T-cell (primary cell): ENCODE measurements at places on chromosomes 13 and 19.

DNA sequence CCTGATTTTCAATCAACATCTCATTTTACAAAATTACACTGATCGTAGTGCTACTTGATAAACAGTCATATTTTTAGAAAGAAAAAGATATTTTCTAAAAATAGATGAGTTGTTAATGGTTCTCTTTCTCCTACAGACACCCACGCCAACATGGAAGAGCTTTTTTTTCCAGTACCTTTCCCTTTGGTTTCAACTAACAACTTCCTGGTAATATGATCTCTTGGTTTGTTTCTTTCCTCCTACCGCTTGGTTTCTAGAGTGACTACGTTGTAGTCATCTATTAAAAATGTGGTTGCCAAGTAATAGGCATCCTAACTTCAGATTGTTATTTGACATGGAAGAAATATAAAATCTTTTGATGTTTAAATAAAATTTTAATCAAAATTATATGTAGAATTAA lies 189.0 kb downstream of the LACC1 start:
- DNase-seq: no peak

GRCh38 chr13:75226092-75226491 lies 255.9 kb downstream of the TBC1D4 start:
- DNase-seq: no peak

GRCh38 chr13:52809310-52809769 lies 39.1 kb downstream of the PCDH8 start:
- DNase-seq: peak; percentile 14

GRCh38 chr13:106426909-106427308 lies 108.6 kb downstream of the EFNB2 start:
- no peak for DNase-seq

DNA sequence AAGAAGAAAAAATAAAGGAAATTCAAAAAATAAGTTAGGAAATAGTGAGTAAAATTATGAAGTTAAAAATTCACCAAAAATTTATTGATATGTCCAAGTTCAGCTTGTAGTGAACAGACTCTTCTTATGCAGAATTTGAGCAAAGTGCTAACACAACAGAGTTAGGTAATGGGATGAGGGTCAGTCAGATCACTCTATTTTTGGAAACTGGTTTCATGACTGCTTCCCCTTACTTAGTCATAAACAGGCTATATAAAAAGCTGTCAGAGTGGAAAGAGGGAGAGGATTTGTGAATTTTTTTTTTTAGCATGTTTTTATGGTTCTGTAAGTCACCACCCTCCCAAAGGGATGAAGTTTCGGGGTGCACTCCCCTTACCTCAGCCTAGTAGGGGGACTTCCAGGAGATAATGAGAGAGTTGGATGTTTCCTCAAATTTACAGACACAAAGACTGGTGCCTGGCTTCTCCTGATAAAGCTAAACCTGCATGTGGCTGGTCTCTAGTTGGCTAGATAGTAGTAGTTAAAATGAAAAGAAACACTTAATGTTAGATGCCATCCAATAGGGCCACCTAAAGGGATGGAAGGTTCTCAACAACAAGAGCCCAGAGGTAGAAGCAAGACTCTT lies 4.5 kb downstream of the CPB2 start:
- no peak for DNase-seq

DNA sequence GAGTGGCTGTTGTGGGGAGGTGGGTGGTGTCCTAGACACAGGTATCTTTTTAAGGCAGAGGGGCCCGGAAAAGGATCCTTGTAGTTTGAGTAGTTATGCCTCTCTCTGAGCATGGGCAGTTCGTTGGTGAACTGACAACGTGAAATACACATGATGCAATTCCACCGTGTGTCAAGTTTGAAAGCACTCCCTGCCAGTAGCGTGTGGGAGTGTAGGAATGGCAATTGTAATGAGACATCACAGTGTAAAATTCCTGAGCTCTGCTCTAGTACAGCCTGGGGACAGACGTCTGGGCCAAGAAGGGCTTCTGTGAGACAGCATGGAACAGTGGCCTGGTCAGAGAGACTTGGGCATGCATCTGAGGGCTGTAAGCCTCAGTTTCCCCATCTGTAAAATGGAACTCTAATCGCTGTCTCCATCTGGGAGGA lies 10.4 kb upstream of the ASF1B start:
- no peak for DNase-seq

GRCh38 chr19:23273022-23273589 lies 22.9 kb upstream of the ZNF724 start:
- no peak for DNase-seq

GRCh38 chr13:113322043-113322461 lies 25.0 kb downstream of the LAMP1 start:
- no peak for DNase-seq

GRCh38 chr19:41264581-41265394 lies 616 bp downstream of the HNRNPUL1 start:
- peak; percentile 48 for DNase-seq

GRCh38 chr19:34676697-34677385 lies at the start of gene SCGB2B2:
Gene SCGB2B2, minus strand, starts transcription at chr19:34677159. Its CDS starts 82,596 bp downstream, at chr19:34594563.
- peak; percentile 77 for DNase-seq

- no peak for DNase-seq
These were observed 1254.8 kb downstream of the SLITRK5 start for GRCh38 chr13:88925954-88926353.

DNA sequence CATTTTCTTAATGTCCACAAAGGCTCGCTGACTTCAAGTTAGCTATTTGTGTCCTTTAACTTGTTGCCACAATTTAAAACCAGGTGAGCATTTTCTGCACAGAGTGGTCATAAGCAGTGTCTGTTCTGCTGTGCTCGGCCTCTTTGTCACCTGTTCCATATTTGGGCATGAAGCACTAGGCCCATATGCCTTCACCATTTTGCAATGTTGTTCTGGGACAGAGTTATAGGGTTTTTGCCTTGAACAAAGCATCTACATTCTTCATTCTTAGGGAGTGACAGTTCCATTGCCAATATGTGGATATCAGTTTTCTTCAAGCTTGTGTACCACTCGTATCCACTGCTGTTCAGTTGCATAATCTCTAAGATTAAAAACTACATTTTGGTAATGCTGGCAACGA lies 56.1 kb downstream of the LRCH1 start:
- no peak for DNase-seq

- DNase-seq: no peak
These were observed 927 bp downstream of the CHAMP1 start for GRCh38 chr13:114315074-114315785.

DNA sequence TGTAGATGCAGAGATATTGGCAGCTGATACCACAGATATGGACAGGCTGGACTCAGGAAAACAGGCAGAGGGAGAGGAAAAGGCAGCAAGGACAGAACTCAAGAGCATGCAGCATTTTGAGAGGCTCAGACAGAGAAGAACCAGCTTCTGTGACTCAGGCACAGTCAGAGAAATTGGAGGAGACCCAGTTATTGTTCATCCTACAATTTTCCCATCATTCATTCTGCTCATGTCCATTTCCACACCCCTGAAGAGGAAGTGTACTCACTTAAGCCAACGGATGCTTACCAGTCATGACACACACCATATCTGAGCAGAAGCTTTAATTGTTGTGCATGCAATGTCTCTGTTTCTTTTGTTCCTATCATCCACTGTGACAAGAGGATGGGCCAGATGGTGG lies 359.8 kb upstream of the HTR2A start:
- no peak for DNase-seq

GRCh38 chr19:51501594-51502263 lies at the start of gene SIGLEC12:
Gene SIGLEC12, minus strand, starts transcription at chr19:51501800. Its CDS starts 67 bp downstream, at chr19:51501733.
- no peak for DNase-seq

DNA sequence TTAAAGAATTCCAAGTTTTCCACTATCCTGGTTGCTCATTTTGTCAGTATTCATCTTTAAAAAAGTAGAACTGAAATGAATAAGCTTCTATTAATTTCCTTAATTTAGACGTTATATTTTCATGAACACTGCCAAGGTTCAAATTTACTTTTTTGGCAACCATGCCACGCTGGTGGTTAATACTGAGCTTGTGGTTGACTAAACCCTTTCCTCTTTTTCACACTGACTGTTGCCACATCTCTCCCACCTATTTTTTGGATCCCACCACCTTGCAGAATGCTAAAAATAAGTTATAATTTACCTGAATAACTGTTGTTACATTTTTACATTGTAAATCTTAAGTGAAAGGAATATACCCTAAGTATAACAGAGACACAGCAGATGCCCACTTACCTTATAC lies 45.0 kb downstream of the FLT3 start:
- no peak for DNase-seq

DNA sequence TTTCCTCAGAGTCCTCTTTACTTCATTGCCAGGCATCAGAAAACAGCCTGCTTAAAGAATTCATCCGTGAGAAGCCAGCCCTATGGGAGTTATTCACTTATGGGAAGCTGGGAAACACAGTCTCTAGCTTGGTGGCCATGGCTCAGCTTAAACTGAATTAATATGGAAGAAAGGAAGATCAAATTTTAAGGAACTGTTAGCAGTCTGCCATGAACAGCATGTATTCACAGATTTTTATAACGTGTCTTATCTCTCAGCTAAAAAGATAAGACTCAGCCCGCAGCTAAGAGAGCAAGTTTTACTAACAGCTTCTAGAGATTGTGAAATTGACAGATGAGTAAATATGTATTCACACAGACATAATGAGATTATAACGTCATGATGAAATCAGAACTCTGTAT lies 253.7 kb upstream of the RXFP2 start:
- DNase-seq: no peak

- no peak for DNase-seq
These were observed 4.2 kb downstream of the CCDC8 start for GRCh38 chr19:46409191-46409590.

DNA sequence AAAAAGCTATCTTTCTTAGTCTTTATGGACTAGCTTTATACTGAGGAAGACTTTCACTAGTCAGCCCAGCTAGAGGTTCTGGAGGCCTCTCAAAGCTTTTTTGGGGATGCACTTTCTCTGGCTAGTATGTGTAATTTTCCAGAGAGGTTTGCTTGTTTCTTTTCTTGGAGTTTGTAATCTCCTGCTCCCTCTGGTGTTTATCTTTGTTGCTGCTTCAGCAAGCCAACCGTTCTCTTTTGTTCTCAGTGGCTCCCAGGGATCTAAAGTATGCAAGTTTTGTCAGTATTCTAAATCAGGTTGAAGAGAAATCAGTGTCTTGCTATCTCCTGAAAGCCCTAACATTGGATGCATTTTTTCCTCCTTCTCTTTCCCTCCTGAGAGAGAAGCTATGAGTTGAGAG lies 121.1 kb upstream of the MYO16 start:
- no peak for DNase-seq

DNA sequence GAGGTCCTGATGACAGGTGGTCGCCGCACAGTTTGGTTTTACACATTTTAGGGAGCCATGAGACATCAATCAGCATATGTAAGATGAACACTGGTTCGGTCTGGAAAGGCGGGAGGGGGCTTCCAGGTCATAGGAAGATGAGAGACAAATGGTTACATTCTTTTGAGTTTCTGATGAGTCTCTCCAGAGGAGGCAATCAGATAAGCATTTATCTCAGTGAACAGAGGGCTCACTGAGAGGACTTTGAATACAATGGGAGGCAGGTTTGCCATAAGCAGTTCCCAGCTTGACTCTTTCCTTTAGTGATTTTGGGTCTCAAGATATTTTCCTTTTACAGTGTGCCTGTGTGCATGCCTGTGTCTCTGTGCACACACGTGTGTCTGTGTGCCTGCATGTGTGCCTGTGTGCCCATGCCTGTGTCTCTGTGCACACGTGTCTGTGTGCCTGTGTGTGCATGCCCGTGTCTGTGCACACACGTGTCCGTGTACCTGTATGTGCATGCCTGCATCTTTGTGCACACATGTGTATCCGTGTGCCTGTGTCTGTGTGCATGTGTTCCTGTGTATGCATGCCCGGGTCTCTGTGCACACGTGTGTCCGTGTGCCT lies 35.5 kb upstream of the TMEM255B start:
- DNase-seq: no peak

- no peak for DNase-seq
These were observed 5.1 kb upstream of the FCGBP start for GRCh38 chr19:39939556-39939955.

- no peak for DNase-seq
These were observed 754 bp downstream of the MAMSTR start for GRCh38 chr19:48718711-48719231.

GRCh38 chr13:78655906-78656305 lies 3.0 kb downstream of the OBI1 start:
- DNase-seq: no peak

- DNase-seq: no peak
These were observed 9.9 kb downstream of the CNFN start for GRCh38 chr19:42380155-42380554.

DNA sequence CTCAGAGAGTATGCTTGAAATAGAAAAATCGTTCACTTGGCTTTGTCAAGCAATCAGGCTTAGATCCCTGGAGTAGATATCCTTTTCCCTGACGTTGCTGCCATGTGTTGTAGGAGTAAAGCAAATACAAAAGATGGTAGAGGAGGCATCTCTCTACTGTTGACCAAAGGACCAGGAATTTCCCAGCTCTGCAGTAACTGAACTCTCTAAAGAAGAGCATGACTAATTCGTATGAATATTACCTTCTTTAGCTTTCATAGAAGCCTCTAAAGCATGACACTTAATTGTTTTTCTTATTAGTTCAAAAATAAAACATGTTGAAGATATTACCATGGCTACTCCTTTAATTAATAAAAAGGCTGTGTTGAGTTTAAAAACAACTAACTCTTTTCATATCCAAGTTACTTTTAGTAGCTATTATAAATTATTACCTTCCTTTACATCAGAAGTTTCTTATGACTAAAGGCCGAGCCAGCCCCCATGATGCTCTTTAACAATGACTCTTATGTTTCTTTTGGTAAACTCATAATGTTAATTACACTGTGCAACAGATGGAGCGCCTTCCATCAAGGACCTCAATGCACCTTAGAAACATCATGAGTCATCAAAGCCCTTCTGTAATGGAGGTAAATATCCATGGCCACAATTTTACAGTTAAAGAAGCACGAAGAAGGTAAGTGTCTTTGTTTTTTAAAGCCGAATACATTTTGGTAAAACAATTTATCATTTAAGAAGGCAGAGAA lies 352.4 kb downstream of the KLF5 start:
- no peak for DNase-seq

GRCh38 chr13:23159205-23159759 lies 21.5 kb upstream of the SGCG start:
- no peak for DNase-seq

GRCh38 chr13:107459430-107459829 lies 755.9 kb downstream of the LIG4 start:
- no peak for DNase-seq

DNA sequence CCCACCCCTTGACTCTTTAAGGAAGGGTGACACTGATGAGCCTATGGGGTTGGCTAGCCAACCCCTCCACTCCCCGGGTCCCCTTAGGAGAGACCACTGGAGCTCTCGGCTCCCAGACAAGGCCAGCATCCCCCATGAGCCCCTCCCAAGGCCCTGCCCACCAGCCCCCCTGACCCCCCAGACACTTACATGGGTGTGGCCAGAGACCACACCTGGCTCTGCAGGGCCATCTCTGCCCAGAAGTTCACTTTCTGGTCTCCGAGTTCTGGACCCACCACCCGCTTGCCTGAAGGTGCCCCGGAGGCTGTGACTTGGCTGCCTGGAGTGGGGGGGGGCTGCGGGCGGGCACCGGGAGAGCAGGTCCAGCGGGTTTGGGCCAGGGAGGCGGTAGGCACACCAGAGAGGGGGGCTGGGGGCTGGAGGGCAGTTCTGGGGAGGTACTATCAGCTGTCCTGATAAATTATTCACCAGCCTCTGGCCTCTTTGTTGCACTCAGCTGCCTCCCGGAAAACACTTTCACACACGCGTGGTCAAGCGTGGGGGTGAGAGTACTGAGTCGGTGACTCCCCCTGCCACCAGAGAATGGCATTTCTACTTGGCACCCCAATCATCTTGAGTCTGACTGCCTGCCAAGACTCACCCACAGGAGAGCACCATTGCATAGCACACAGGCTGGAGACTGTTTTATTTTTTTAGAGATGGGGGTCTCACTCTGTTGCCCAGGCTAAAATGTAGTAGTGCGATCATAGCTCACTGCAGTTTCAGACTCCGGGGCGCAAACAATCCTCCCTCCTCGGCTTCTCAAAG lies at the start of gene PALM3:
Gene PALM3, minus strand, starts transcription at position 326 of the 807 bp plus-strand sequence. Its CDS starts 96 bp downstream, at position 230.
- DNase-seq: no peak
